ENCODE measurements at places on chromosomes 1 and 21.

- DNase-seq: no peak
Observed at GRCh38 chr1:185861630-185862029, 127.4 kb downstream of the HMCN1 start.

DNA sequence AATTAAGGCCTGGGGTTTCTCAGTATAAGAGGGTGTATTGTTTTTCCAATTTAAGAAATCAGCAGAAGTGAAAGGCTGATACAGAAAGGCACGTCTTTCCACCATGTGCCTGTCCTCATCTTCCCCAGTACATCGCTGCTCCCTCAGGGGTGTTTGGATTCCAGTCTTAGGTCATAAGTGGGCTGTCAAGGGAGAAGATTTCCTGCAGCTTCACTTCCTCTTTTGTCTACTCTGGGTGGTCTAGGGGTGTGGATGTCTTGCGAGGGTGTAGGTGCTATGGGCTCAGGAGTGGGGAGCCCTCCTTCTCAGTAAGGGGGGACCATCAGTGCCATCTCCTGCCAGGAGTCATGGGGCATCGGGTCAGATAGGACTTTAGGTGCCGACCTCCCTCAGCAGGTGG, 999.8 kb upstream of the NCAM2 start:
- DNase-seq: no peak

- peak; percentile 80 for DNase-seq
Observed at GRCh38 chr1:178037510-178038253, 56.2 kb upstream of the RASAL2 start.

DNA sequence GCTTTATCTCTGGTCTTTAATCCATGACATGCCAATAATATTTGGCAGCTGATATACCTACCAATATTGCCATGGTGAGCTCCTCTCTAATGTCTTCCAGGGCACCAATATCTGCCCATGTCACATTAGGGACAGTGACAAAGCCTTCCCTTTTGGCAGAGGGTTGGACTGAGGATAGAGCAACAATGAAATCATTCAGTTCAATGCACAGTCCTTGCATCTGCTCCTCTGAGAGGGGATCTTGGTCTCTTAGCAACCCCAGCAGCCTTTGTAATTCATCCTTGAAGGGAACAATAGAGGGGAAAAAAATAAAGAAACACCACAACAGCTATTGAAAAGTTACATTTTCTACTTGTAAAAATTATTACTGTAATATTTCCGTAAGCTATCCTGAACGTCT, 42.3 kb downstream of the NVL start:
- DNase-seq: peak; percentile 54

DNA sequence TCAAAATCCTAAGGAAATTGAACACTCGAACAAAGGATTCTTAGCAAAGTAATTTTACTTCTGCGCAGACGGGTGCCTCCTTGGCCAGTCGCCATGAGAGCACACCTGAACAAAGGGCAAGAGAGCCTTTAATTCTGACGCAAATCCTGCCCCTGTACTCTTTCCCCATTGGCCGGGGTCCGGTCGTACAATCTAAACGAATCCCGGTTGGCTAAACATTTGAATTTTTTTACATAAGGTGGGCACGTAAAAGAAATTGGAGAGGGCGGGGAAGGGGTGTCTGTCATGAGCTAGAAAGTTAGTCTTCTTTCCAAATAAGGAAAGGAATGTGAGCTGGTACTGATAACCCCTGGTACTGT, 8.2 kb upstream of the IL22RA1 start:
- peak; percentile 84 for DNase-seq

- DNase-seq: no peak
Observed at GRCh38 chr1:48725341-48726046, 51.2 kb downstream of the BEND5 start.

GRCh38 chr1:226632922-226633351, 84.4 kb downstream of the STUM start:
- DNase-seq: no peak
